ENCODE measurements at places on chromosomes 6 and 20.

DNA sequence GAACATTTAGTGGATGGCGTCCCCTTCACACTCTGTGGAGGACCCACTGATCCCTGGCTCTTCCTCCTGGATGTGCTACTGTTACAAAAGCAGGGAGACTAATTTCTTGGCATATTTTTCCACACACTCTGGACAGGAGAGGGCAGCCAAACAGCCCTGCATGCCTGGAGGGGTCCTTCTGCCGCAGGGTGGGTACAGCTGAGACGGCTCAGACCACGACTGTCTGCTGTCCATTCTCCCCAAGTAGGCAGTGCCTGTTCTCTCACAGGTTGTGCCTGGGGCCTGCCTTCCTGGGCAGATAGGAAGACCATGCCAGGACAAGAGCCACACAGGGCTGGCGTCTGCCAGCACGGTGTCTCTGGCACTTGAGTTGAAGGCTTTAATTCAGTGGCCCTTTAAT, 260.1 kb downstream of the FOXC1 start:
- no peak for DNase-seq

GRCh38 chr6:44041461-44042260, 85.6 kb downstream of the MRPL14 start:
- no peak for DNase-seq

DNA sequence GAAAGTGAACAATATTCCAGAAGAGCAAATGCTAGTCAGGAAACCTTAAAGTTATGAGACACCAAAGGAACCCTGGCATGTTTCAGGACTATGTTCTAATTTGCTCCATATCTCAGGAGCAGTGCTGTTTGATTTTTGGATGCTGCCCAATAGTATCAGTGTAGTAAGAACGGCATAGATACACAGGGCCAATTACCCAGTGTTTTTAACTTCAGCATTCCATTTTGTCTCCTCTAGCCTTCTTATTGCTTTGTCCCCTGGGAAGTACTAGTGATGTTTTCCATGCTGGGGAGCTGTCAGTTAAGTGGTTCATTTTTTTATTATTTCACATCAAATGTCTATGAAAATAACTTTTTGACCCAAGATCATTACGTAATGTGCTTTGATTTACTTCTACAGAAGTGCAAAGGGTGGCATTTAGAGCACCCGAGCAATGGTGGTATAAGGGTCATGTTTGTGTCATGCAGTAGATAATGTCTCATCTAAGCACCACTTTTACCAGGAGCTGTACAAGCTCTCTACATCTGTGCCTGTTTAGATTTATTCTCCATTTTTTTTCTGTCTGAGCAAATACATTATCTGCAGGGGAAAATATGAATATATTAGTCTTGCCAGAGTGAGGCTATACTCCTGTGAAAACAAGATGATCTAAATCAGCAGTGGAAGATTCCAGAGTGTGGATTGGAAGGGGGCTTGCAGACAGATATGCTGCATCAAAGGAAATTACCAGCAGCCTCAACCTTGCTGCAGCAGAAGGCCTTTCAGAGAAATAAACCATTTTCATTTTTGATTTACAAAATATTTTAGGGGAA, 198.8 kb upstream of the OPRM1 start:
- DNase-seq, result no peak

DNA sequence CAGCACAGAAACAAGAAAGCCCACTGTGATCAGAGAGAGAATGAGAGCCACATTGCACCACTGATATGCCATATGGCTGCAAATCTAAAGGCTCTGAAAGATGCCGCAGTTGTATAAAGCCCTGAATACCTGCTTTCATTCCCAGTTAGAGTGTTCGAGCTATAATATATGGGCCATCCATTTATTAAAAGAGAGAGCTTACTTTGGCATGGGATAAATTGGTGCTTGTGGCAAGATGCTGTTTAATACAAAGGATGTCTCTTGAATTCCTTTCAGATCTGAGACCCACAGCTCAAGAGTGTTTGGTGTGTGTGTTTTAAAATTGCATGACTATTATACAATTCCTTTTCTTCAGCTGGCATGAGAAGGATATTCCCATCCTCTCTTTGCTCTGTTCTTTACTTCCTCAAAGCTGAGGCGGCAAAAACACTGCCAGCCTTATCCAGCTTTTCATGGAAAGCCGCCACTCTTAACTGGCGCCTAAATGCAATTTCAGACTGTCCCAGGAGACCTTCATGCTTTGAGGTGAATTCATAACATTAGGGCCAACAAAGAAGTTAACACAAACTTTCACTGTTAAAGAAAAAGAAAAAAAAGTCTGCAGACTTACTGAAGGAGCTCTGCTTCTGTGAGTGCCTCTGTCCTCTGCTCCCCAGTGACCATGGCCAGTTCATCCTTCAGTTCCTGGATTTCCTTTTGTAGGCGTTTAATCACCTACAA, 147.6 kb downstream of the KIF6 start:
- DNase-seq, result no peak

- no peak for DNase-seq
Observed at GRCh38 chr6:17585766-17586490, 14.2 kb upstream of the FAM8A1 start.

DNA sequence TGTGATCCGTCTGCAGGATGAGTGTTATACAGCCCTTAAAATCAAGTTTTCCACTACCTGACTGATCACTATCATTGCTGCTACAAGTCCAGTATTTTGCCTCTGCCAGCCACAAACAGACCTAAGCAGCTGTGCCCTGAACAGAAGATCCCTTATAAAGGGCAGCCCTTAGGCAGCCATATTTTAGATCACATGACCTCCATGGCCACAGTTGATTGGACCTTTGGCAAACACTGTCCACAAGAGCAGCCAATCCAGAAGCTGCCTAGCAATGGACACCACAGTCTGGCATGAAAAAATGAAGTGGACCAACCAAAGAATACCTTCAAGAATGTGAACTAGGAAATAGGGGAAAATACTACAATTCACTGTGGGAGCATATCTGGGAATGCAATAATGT, 50.8 kb downstream of the MC3R start:
- DNase-seq, result no peak

DNA sequence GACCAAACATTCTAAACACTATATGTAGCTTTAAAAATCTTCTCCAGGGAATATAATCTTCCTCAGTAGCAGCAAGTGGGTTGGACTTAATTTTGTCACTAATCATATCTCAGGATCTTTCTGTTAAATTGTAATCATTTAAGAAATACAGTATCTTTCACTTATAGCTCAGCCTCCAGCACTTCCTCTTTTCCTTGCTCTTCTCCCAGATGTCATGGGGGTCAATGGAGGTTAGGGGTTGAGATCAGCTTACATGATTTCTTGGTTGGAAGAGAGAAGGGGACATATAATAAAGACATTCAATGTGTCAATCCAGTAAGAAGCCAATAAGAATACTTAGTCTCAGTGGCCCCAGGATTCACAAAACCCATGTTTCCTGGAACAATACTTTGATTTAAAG, 15.7 kb upstream of the REPS1 start:
- DNase-seq, result no peak

- no peak for DNase-seq
Observed at GRCh38 chr6:20409427-20409971, 7.8 kb downstream of the E2F3 start.

DNA sequence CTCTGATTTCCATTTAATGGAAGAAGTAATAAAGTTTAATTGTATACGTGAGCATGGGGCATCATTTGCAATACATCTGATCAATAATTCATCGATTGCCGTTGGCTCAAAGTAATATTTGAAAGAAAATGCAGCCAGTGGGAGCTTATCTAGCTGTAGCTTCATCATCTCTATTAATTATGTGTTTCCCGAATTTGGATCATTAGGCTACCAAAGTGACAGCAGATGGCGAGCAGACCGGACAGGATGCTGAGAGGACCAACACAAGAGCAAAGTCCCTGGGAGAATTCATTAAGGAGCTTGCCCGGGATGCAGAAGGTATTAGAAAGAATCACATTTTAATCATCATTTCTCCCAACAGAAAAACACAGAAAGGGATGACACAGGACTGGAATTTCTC, 327.1 kb downstream of the ARHGAP18 start:
- DNase-seq, result no peak

GRCh38 chr6:70131528-70131927, 171.4 kb downstream of the COL9A1 start:
- DNase-seq, result no peak

DNA sequence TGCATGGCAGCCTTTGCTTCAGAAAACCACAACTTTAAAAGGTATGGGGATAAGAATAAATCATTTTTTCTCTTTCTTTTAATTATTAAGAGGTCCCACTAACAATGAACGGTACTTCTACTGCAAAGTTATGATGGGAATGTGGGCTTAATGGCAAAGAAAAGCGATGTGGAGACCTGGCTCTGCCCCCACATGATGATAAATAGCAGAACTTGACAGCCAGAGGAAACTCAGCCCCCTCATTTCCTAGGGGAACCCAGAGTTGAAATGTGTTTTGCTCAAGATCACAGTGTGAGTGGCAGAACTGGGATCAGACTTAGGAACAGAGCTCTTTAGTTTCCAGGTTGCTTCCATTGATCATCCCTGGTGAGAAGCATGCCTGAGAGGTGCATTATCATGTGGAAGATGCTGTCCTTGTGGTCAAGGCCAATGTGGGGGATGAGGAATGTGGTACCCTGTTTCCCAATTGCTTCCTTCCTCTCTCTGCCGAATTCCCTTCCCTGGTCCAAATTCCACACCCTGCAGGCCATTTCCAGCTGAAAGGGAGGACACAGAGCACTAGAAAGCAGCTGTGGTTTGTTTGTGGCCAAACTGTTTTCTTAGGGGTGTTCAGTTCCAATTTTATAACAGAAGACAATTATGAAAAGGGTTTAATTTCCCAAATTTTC, 66.0 kb downstream of the BACH2 start:
- no peak for DNase-seq

DNA sequence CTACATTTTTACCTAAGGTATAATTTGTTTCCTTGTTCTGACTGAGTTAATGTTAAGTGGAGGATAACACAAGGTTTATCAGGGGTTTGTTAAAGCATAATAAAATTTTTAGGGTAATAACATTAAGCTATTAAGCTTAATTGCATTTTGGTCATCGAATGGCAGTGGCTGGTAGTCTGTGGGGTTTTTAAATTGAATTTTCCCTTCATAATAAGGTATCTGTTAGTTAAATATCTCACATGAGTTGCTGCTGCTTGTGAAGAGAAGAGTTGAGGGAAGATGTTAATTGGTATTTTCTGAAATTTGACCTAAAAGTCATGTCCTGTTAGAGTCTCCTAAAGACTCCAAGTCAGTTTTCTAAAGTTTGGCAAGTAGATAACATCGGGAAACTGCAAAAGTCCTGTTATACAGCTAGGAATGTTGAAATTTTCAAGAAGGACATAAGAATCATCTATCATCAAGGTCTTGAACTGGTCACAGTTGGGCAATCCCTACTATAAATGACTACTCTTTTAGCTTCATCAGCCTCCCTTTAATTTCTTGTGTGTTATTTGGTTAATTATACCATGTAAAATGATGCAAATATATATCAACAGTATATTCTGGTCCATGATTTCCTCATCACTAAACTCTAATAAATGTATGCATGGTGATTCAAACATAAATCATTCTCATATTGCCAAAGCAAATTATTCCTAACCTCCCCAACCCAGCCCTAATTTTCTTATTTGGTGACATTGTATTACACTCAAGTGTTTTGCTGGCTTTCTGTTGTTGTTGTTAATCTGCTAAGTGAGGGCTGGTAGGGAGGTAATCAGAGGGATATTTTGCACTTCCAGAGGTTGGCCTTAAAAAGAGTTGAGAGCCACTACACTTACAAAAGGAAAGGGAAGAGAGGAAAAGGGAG, 64.0 kb downstream of the MAP3K5 start:
- DNase-seq, result no peak

GRCh38 chr6:90218959-90219208, 77.8 kb downstream of the BACH2 start:
- DNase-seq, result no peak

DNA sequence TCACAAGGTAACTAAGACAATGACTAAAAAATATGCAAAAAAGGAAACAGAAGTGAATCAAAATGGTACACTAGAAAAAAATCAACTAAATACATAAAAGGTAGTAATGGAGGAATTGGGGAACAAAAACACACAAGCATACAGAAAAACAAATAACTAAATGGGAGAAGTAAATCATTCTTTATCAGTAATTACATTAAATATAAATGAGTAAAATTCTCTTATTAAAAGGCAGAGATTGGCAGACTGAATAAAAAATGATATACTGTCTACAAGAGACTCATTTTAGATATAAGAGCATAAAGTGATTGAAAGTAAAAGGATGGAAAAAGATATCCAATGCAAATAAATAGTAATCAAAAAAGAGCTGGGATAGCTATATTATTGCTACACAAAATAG, 39.4 kb upstream of the VEGFA start:
- DNase-seq, result no peak

DNA sequence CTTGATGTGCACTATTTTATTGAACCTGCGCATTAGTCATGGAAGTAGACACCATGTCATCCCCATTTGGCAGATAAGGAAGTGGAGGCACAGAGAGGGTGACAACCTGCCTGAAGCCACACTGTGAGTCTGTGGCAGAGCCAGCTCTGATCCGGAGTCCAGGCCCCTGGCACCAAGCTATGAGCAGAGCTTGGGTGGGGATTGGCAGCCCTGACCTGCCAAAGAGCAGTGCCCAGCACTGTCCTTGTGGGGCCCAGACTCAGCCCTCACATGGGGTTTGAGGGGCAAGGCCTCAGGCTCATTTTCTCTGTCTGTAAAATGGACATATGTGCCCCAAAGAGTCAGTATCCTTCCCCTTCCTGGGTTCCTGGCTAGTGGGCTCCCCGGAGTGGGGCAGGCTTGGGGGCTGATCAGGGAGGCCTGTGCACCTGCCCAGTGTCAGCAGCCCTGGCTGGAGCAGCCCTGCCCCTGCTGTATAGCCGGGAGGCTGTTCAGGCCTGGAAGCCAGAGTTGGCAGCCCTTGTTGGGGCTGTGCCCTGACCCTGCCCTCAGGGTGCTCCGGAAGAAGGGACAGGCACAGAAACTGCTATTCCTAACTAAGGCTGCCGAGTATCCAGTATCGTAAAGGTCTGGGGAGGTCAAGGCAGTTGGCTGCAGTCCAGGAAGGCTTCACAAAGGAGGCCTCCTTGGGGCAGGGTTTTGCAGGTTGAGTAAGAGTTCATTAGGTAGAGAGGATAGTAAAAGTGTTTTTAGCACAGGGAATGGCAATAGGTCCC, 38.7 kb downstream of the TGM2 start:
- no peak for DNase-seq

- DNase-seq, result no peak
Observed at GRCh38 chr6:7899889-7900213, 10.7 kb downstream of the TXNDC5 start.

GRCh38 chr6:47168180-47168579, 126.0 kb upstream of the ADGRF1 start:
- no peak for DNase-seq

DNA sequence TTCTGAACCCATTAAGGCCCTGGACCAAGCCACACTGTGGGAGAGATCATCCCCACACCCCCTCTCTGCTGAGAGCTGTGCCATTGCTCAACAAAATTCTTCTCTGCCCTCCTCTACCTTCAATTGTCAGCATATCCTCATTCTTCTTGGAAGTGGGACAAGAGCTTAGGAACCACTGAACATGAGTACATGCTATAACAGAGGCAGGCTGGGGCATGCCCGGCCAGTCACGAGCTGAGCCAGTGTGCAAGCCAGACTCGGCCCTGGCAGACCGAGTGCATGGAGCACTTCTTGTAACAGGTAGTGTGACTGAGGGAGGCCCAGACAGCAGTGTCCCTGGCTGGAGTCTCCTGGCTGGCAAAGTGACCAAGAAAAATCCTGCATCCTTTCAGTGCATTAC, 149.2 kb downstream of the MOXD1 start:
- DNase-seq, result no peak

- no peak for DNase-seq
Observed at GRCh38 chr6:87054143-87054833, 40.6 kb downstream of the CGA start.

Data from stimulated activated CD4-positive, alpha-beta T cell treated with anti-CD3 and anti-CD28 coated beads, Interleukin-1b, Interleukin-23, amount 100 ng/mL, for 1 hour (primary cell).